GM23248 (cell line): ENCODE measurements at places on chromosomes 7 and 10. TPM values are rescaled to one million over a fixed set of nuclear protein-coding genes. Genes with fewer than 3 reads are reported as not detected.

DNA sequence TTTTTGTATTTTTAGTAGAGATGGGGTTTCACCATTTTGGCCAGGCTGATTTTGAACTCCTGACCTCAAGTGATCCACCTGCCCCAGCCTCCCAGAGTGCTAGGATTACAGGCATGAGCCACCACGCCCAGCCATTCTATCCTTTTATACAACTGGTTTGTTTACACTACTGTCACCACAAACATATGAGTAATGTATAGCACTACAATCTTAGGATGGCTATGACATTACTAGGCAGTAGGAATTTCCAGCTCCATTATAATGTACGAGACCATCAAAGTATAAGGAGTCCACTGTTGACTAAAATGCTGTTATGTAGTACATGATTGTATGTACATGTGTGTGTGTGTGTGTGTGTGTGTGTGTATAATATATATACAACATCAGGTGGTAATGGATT is 1126.1 kb upstream of the LRRN3 start:
- no peaks in the 10 kb centered on the region for H3K4me1 ChIP-seq
- no peak for DNase-seq
- H3K4me3 ChIP-seq, result no peak overlapping the region
- no peak overlapping the region for H3K27ac ChIP-seq
- H3K27me3 ChIP-seq, result no peaks in the 10 kb centered on the region

- peaks cover 44% of the 10 kb centered on the region for H3K36me3 ChIP-seq
- peaks cover 75% of the 10 kb centered on the region for H3K4me1 ChIP-seq
- H3K27ac ChIP-seq, result peak overlapping the region; percentile 26
- H3K27me3 ChIP-seq, result no peaks in the 10 kb centered on the region
- H3K4me3 ChIP-seq, result peak overlapping the region; percentile 34; the same call in 1 of the 2 replicates
Observed at GRCh38 chr7:134811765-134812164, 32.3 kb downstream of the CALD1 start.

GRCh38 chr10:84718877-84719616 is 390.7 kb downstream of the CCSER2 start:
- no peaks in the 10 kb centered on the region for H3K4me1 ChIP-seq
- DNase-seq, result no peak
- H3K27me3 ChIP-seq, result no peaks in the 10 kb centered on the region
- no peaks in the 10 kb centered on the region for H3K36me3 ChIP-seq
- H3K4me3 ChIP-seq, result no peak overlapping the region

GRCh38 chr7:27377988-27378387 is 135.4 kb downstream of the EVX1 start:
- no peak overlapping the region for H3K27ac ChIP-seq
- H3K27me3 ChIP-seq, result peaks cover 25% of the 10 kb centered on the region

- H3K4me3 ChIP-seq, result no peak overlapping the region
- DNase-seq, result no peak
- no peaks in the 10 kb centered on the region for H3K36me3 ChIP-seq
- no peak overlapping the region for H3K27ac ChIP-seq
Observed at GRCh38 chr10:120666308-120666707, 184.9 kb upstream of the WDR11 start.

DNA sequence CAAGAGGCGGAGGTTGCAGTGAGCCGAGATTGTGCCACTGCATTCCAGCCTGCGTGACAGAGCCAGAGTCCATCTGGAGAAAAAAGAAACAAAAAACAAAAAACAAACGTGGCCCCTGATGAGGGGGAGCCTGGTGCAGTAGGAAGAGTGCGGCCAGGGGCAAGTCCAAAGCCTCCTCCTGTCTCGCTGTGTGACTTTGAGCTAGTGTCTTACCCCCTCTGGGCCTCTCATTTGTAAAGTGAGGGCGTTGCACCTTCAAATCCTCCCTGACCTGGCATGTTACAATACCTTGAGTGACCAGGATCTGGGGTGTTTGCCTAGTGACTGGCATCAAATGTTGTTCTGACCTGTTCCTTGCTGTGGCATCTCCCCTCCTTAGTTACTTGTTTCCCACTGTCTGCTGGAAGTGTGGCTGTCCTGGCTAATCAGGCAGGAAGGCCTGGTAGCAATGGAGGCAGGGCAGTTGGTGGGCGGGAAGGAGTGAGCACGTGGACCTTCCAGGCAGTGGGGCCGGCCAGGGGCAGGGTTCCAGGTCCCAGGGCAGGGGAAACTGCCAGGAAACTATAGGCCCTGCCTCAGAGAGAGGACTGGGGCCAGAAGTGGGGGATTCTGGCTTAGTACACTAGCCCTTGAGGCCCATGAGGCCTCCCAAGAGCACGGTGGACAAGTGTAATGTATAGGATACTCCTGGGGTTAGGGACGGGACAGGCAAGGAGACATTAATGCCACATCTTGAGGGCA is 24.5 kb upstream of the GOLGA7B start:
- H3K4me1 ChIP-seq, result no peaks in the 10 kb centered on the region
- no peak overlapping the region for H3K4me3 ChIP-seq
- no peak for DNase-seq
- no peaks in the 10 kb centered on the region for H3K36me3 ChIP-seq
- peaks cover 11% of the 10 kb centered on the region for H3K27me3 ChIP-seq

DNA sequence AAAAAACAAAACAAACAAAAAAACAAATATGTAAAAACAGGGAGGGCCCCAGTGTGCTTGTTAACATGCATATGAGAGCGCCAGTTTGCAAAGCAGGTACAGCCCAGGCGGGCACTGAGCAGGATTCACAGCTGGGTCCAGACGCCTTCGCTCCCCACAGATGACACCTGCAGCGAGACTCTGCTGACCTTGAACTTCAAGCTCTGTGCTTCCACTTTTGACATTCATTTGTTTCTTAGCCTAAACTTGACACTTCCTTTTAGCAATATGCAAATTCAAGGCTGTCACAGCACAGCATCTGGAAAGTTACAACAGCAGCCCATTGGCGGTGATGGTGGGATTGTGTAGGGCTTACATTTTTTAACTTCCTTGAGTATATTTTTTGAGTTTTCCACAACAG is 88.8 kb upstream of the TNS3 start:
- no peak overlapping the region for H3K4me3 ChIP-seq
- H3K27me3 ChIP-seq, result no peaks in the 10 kb centered on the region
- H3K27ac ChIP-seq, result no peak overlapping the region
- H3K36me3 ChIP-seq, result no peaks in the 10 kb centered on the region

- no peaks in the 10 kb centered on the region for H3K4me1 ChIP-seq
- H3K27me3 ChIP-seq, result peaks cover 12% of the 10 kb centered on the region; the same call in 1 of the 2 replicates
- no peak for DNase-seq
Observed at GRCh38 chr7:117470777-117471176, 9.0 kb upstream of the CFTR start.

GRCh38 chr10:55048830-55049498 is 247.9 kb upstream of the PCDH15 start:
- no peaks in the 10 kb centered on the region for H3K4me1 ChIP-seq
- no peak for DNase-seq
- H3K36me3 ChIP-seq, result no peaks in the 10 kb centered on the region
- no peak overlapping the region for H3K4me3 ChIP-seq
- H3K27me3 ChIP-seq, result no peaks in the 10 kb centered on the region

CACNB2 gene
- 0.32 and 3.7 TPM in 2 replicates for total RNA-seq

GDF10 gene
- 0.22 TPM in 1 of 2 replicates, not detected in the other for total RNA-seq

ZCWPW1 gene
- 0.89 and 1.9 TPM in 2 replicates for total RNA-seq
